NCI-H82 (cell line): ENCODE measurements at places on chromosomes 2 and 18.

DNA sequence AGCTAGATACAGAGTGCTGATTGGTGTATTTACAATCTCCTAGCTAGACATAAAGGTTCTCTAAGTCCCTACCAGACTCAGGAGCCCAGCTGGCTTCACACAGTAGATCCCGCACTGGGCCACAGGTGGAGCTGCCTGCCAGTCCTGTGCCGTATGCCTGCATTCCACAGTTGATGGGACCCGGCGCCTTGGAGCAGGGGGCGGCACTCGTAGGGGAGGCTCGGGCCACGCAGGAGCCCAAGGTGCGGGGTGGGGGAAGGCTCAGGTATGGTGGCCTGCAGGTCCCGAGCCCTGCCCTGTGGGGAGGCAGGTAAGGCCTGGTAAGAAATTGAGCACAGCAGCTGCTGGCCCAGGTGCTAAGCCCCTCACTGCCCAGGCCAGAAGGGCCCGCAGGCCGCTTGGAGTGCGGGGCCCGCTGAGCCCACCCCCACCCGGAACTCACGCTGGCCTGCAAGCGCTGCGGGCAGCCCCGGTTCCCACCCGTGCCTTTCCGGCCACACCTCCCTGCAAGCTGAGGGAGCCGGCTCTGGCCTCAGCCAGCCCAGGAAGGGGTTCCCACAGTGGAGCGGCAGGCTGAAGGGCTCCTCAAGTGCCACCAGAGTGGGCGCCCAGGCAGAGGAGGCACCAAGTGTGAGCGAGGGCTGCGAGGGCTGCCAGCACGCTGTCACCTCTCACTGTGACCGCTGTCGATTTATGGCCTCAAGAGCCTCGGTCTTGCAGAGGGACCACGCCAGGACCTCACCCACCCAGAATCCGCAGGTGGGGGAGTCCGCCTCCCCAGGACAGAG lies 76.5 kb downstream of the MEX3C start:
- no peak for DNase-seq

- DNase-seq = no peak
Measured at GRCh38 chr2:74584088-74584645, 29.6 kb downstream of the DOK1 start.

DNA sequence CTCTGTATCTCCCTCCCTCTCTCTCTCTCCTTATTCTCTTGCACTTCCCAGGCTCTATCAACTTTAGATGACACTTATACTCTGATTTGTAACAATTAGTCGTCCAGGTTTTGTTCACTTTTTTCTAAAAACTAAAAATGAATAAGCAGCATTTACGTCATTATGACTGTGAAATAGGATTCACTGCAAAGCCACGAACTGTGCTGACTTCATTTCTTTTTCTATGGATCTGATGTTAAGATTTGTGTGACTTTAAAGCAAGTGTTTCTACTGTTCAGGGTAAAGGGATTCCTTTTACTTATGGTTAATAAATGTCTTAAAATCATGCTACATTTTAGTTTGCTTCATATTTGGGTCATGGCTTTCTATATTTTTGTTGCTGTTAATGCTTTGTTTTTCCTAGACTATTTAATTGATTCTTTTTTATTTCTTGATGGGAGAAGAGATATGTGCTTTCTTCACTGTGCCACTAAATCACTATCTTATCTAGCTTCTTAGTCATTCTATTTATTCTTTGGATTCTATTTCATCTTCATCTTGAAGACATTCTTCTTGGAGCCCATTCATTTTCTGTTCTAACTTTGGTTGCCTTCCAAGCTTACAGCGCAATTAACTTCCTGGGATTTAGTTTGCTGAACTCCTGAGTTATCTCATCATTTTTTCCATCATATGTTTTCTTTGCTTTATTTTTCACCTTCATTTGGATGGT lies 480.4 kb upstream of the TRIB2 start:
- no peak for DNase-seq

GRCh38 chr2:156445296-156446220 lies 9.4 kb downstream of the GPD2 start:
- no peak for DNase-seq

DNA sequence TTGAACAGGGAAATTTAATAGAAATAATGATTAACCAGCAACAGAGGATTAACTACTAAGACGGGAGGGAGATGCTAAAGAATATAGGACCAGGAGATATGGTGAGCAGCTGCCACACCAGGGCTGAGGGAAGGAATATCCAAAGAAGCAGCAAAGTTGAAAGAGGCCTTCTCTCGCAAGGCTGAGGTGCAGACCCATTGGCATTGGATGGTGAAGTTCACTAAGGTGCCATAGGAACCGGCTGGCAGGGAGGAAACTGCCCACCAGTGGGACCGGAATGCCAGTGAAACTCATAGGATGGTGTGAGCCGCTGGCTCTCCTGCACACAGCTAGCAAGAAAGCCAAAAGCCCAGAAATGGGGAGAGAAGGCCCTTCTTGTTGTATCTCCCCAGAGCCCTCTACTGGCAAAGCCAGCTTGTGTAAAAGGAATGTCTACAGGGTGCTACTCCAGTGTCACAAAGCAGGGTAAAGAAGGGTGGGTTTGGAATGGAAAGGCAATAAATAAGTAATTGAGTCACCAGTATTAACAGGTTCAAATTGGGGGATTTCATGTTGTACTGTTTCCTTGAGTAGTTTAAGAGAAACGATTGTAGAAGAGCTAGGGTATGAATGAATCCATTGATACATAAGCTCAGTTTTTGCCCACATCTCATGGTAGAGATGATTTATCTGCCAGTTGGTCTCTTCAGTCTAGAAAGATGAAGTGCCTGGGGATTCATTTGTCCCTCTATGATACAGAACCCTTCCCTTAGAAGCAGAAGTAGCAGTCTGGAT lies 36.0 kb downstream of the FARP2 start:
- DNase-seq = peak; percentile 52

DNA sequence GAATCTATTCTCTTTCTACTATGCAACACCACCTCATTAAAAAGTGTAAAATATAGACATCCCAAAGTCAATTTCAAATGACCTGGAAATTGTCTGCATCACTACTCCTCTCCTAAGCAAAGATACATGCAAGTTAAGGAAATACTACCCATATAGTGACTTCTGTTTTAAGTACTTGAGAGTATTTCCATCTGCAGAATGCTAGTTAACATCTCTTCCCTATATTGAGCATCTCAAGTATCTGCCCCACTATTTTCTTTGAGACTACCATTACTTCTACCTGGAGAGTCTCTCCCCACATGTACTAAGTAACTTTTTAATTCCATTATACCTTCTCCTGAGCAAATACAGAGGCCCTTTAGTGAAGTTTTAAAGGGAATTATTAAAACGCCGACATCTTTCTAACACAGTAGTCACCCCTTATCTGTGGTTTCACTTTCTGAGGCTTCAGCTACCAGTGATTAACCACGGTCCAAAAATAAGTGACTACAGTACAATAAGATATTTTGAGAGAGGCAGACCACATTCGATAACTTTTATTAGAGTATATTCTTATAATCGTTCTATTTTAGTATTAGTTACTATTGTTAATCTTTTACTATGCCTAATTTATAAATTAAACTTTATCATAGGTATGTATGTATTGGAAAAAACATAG lies 21.8 kb downstream of the CWC22 start:
- no peak for DNase-seq

DNA sequence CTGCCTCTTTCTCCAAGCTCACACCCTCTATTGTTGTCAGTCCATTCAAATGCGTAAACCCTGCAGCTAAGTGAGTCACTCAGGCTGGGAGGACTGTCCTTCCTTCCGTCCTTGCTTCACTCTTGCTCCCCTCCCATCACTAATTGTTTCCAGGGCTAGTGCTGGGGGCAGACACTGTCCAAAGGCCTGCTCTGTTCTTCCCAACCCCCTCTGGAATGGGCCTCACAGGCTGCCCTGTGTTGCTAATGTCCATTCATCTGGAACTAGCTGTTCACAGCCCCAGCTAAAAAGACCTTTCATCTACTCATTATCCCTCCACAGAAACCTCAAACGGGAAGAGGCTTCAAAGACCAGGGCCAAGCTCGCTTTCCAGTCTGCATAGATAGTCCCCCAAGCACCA lies 31.9 kb upstream of the NRP2 start:
- no peak for DNase-seq

DNA sequence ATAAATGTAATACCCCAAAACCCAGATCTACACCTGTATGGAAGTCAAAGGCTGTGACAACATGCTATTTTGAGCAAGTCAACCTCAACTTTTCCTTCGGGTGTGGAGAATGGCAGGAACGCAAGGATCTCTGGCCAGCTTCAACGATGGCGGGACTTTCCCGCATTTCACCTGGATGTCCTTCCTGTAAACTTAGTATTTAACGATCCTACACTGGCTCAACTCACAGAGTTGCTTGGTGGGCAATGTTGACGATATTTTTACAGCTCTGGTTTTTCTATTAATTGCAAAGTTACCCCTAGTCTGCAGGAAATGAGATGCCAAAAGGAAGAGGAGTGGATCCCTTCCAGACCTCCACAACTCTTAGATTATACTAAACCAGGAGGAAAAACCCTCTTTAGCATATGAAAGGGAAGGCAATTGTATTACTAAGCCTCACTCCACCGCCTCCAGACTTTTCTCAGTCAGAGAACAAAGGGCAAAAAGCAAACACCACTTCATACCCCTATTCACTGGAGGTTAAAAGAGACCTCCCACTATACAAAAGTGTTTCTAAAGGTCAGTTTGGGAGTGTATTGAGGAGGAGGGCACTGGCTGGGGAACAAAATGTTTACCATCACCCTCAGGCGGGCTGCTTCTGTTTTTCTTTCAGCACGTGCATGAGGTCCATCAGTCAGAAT lies 56.5 kb upstream of the ACVR1 start:
- no peak for DNase-seq

DNA sequence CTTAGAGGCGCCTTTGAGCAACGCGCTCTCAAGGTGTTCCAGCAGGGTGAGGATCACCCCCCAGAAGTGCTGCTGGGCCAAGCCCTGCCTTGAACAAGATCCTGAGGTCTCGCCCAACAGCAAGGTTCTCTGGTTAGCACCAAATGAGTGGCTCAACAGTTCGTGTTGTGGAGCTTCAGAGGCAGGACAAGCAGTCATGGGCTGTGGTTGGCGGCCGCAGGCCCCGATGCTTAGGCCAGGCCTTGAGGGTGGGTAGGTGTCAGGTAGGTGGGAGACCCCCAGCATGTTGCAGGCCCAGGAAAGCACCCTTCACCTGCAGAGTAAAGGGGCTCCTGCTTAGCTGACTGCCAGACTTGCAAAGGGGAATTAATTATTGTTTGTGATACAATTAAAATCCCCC lies 70.2 kb upstream of the FOSL2 start:
- DNase-seq = no peak

DNA sequence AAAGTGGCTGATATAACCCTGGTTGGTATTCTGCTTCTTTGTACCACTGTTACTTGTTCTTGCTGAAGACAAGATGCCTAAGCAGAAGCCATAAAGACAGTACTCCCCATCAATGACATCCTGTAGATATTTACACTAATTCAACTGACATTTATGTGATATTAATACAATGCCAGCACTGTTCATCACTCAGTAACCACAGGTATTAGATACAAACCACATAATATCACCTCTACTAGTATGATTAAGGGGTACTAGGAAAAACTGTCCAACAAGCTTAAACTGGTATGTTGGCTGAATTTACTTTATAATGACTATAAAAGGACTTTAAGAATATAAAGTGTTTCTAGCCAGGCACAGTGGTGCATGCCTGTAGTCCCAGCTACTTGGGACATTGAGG lies 65.8 kb downstream of the RTN4 start:
- no peak for DNase-seq

- DNase-seq = no peak
Measured at GRCh38 chr2:233832414-233832813, 21.9 kb downstream of the HJURP start.

- no peak for DNase-seq
Measured at GRCh38 chr18:45413180-45413836, 202.0 kb upstream of the SLC14A2 start.

DNA sequence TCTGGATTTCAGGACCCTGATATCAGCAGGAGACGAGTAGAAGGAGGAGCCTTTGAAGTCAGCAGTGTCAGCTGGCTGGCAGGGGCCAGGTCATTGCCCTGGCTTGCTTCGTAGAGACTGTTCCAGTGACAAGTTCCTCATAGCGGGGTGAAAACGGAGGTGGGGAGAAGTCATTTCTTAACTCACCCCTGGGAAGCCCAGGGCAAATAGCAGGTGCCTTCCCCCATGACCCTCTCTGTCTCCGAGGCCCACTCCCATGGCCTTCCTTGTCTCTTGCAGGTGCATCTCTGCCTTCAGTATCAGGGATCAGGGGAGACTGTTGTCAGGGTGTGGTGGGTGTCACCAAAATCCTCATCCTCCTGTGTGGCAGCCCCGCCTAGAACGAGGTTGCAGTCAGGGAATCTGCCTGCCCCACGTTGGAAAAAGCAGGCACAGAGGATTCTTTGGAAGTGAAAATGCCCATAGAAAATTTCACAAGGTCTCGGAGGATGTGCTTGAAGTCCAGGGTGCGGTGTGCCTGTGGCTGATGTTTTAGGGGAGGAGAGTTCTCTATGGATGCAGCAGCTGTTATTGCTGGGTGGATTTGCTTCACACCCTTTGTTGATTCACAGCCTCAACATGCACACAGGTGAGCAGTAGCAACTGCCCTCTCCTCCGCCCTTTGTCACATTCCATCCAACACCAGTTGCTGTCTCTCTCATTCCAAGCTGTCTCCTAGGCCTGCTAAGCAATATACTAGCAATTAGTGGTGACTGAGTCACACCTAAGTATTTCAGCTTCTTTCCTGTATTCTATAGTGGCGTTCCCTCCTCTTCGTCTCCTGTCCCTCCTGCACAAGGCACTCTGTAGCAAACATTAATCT lies 142.6 kb upstream of the FHL2 start:
- DNase-seq = peak; percentile 7

DNA sequence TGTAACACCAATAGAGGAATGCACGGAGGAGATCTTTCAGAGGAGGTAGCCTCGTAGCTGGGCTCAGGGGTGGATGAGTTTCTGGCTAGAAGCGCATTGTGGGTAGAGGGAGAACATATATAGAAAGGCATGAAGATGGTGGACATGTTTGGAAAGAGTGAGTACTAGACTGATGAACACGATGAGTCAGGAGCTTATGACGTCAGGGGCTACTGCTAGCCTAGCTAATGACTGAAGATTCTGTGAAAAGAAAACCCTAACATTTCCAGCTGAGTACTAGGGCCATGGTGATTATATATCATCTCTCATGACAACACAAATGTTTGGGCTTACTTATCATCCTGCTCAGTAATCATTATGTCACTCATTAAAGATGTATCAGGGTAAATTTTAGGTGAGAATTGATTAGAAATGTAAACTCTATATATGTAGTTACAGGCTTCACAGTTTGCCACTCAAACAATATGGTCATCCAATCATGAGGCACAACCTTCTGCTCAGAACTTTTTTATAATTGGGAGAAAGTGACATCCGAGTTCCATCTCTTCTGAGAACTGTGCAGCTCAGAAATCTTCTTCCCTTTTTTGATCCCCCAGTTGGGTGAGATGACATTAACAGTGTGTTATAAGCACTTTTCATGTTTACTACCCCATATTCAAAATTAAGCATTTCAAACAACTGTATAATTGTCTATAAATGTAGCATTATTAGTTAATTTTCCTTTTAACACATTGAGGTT lies 22.2 kb upstream of the IL1RN start:
- DNase-seq = no peak

GRCh38 chr2:99822474-99823207 lies 319.7 kb downstream of the AFF3 start:
- DNase-seq = no peak

- DNase-seq = no peak
Measured at GRCh38 chr2:29817801-29818680, 103.3 kb downstream of the ALK start.
